Cardiac atrium fibroblast (primary cell): ENCODE measurements at places on chromosomes 13 and 19. TPM values are rescaled to one million over a fixed set of nuclear protein-coding genes. Genes with fewer than 3 reads are reported as not detected.

The ZNF563 gene
- total RNA-seq, result 2.0 and 11.7 TPM in 2 replicates

The KIR2DL3 gene
- not detected in 2 replicates for total RNA-seq

The PABPC3 gene
- total RNA-seq, result under 0.01 and 0.32 TPM in 2 replicates

The ZNF430 gene
- 2.7 and 3.2 TPM in 2 replicates for total RNA-seq

The DAND5 gene
- total RNA-seq, result not detected in 2 replicates

The ANKLE1 gene
- 0.49 TPM in 1 of 2 replicates, not detected in the other for total RNA-seq

The TLE2 gene
- total RNA-seq, result 20.1 and 49.1 TPM in 2 replicates

The PDX1 gene
- not detected in 2 replicates for total RNA-seq

The C1QTNF9B gene
- total RNA-seq, result 2.2 TPM in 1 of 2 replicates, not detected in the other

The ZNF610 gene
- total RNA-seq, result 3.2 and 3.4 TPM in 2 replicates

The MBD3L2 gene
- not detected in 2 replicates for total RNA-seq

The OR7A5 gene
- total RNA-seq, result not detected in 2 replicates

The PIP5K1C gene
- total RNA-seq, result 32.7 and 38.6 TPM in 2 replicates

The ANGPTL8 gene
- total RNA-seq, result not detected in 2 replicates

The ZNF90 gene
- total RNA-seq, result 0.16 TPM in 1 of 2 replicates, not detected in the other

The BST2 gene
- 1.6 TPM in 1 of 2 replicates, not detected in the other for total RNA-seq

The ZNF441 gene
- total RNA-seq, result 2.3 and 2.9 TPM in 2 replicates

The ZNF136 gene
- 3.7 and 5.4 TPM in 2 replicates for total RNA-seq

The WDR88 gene
- total RNA-seq, result not detected in 2 replicates

The LYPD3 gene
- under 0.01 TPM in 1 of 2 replicates, not detected in the other for total RNA-seq

The GATAD2A gene
- 43.1 and 51.7 TPM in 2 replicates for total RNA-seq

The UPF1 gene
- total RNA-seq, result 33.6 and 51.2 TPM in 2 replicates

The FAM216B gene
- total RNA-seq, result not detected in 2 replicates

The OR7C1 gene
- total RNA-seq, result not detected in 2 replicates

The SYNE4 gene
- not detected in 2 replicates for total RNA-seq

The AP1M1 gene
- total RNA-seq, result 103 and 130 TPM in 2 replicates

The C5AR1 gene
- 0.18 and 0.49 TPM in 2 replicates for total RNA-seq

The HIF3A gene
- total RNA-seq, result 18.8 and 20.4 TPM in 2 replicates

The SSC5D gene
- total RNA-seq, result 7.0 and 7.9 TPM in 2 replicates

The VSTM2B gene
- not detected in 2 replicates for total RNA-seq

The SIGLEC10 gene
- not detected in 2 replicates for total RNA-seq

The INAFM1 gene
- total RNA-seq, result 6.2 and 9.9 TPM in 2 replicates

The ZNF304 gene
- total RNA-seq, result 5.0 and 8.7 TPM in 2 replicates

The BCAM gene
- 12.0 and 19.5 TPM in 2 replicates for total RNA-seq

The NLRP5 gene
- not detected in 2 replicates for total RNA-seq

The DNAAF3 gene
- total RNA-seq, result 7.3 and 8.8 TPM in 2 replicates

The FGF22 gene
- total RNA-seq, result not detected in 2 replicates

The OR7A10 gene
- total RNA-seq, result not detected in 2 replicates

The ZNF536 gene
- not detected in 2 replicates for total RNA-seq

The VASP gene
- 95.6 and 146 TPM in 2 replicates for total RNA-seq

The TCF3 gene
- 55.4 and 77.9 TPM in 2 replicates for total RNA-seq

The SELENOV gene
- not detected in 2 replicates for total RNA-seq

The CEACAM5 gene
- total RNA-seq, result not detected in 2 replicates

The FUT2 gene
- not detected in 2 replicates for total RNA-seq

The SHANK1 gene
- total RNA-seq, result 1.1 and 2.8 TPM in 2 replicates

The PSG2 gene
- total RNA-seq, result not detected in 2 replicates

The NOTCH3 gene
- 143 and 213 TPM in 2 replicates for total RNA-seq

The SGCG gene
- not detected in 2 replicates for total RNA-seq

The ARHGEF7 gene
- total RNA-seq, result 22.7 and 24.2 TPM in 2 replicates
